ENCODE measurements at places on chromosomes 6 and 20. TPM values are rescaled to one million over a fixed set of nuclear protein-coding genes. Genes with fewer than 3 reads are reported as not detected.

- no peaks in the 10 kb centered on the region for H3K27me3 ChIP-seq
- DNase-seq, result no peak
- H3K36me3 ChIP-seq, result no peaks in the 10 kb centered on the region
- peaks cover 16% of the 10 kb centered on the region for H3K4me1 ChIP-seq
Measured at GRCh38 chr6:108648191-108648590, 87.5 kb downstream of the FOXO3 start.

The GABBR1 gene
- total RNA-seq, result 5.5 TPM

DNA sequence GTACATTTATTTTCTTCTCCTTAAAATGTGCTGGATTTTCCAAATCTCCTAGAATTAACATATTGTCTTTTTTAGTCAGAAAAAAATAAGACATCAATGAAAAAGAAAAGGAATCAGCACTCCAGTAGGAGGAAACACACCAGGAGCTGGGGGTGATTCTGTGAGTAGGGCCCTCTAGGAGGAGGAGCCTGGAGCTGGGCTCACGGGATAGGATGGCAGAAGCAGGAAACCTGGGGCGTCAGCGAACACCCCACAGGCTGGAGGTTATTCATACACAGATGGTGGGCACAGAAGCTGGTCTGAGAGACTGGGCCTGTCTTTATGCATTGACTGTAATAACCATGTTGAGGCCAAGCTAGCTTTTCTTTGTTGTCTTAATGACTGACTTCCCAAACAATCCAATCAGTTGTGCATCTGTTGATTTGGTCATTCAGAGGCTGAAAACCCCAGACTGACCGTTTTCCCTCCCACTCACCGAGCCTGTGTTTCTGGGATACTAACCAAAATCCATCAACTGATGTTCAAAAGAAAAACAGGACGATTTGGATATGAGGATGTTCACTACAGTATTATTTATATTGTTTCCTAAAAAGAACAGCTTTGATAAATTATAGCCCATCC lies 53.1 kb downstream of the CPNE5 start:
- H3K27ac ChIP-seq, result no peak overlapping the region
- H3K36me3 ChIP-seq, result no peaks in the 10 kb centered on the region
- no peak for DNase-seq
- no peak overlapping the region for H3K4me3 ChIP-seq

- no peaks in the 10 kb centered on the region for H3K27me3 ChIP-seq
- peaks cover 2% of the 10 kb centered on the region for H3K36me3 ChIP-seq
- no peak for DNase-seq
- no peak overlapping the region for H3K27ac ChIP-seq
- no peak overlapping the region for H3K4me3 ChIP-seq
- H3K4me1 ChIP-seq, result no peaks in the 10 kb centered on the region
Measured at GRCh38 chr20:35129647-35130069, 17.5 kb downstream of the EDEM2 start.

GRCh38 chr6:132669690-132670291 lies 10.8 kb upstream of the TAAR1 start:
- 0 out of 2 replicates have a peak, but pooled peaks cover 3% of the 10 kb centered on the region for H3K4me1 ChIP-seq
- peak; percentile 41 for DNase-seq
- H3K27me3 ChIP-seq, result no peaks in the 10 kb centered on the region
